ENCODE measurements at places on chromosomes 3 and 15.

- no peak for DNase-seq
These were observed 29.7 kb downstream of the EFCAB12 start for GRCh38 chr3:129398803-129399144.

- DNase-seq = no peak
These were observed 254.4 kb downstream of the OPA1 start for GRCh38 chr3:193847402-193847801.

DNA sequence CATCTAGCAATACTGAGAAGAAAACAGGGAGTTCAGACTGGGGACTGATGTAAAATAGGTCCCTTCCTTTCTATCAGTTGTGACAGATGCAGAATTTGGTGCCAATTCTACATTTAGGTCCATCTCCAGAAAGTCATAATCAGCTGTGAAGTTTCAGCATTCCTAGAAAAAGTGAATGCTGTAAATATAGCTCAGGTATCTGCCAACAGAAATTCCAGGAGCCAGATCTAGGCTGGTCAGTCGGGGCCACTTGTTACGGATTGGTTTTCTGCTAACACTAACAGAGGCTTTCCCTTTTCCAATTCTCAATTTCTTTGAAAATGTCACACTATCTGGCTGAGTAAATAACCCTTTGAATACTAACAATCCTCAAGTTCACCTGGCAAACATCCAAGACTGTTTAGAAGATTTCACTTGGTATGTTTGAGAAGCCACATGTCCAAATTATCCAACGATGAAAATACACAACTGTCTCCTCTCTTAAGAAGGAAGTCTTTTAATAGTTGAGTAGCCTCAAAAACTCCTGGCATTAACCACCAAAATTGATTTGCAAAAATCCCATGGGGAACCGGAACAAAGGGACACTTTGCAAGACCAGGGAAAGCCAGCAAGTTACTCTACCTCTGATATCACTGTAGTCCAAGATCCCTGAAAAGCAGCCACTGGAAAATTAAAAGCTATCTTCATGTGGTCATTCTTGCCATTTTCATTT, 222.3 kb downstream of the ZMAT3 start:
- DNase-seq = no peak

- DNase-seq = no peak
These were observed 83.7 kb upstream of the SLC6A11 start for GRCh38 chr3:10732292-10732691.

DNA sequence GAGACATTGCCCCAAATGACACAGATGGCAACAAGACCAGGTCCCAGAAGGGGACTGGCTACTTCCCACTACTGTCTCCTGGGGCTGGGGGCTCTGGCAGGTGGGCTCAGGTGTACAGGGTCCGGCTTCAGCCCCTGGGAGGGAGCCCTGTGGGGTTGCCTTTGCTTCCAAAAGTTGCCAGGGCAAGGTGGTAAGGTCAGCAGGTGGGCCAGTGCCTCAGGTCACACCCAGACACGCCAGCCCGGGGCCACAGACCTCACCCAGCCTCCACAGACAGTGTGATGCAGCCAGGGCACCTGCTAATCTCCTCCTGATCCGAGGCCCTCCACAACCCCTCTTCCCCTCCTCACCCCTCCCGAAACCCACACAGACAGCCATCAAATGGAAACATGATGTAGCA, 7.5 kb downstream of the OXTR start:
- DNase-seq = no peak
